ENCODE measurements at places on chromosomes 4 and X.
A peak's percentile ranks its signal among the peaks of the same experiment; 100 is the strongest.

- H3K27ac ChIP-seq, result no peak overlapping the region
- DNase-seq, result no peak
- no peak overlapping the region for H3K4me3 ChIP-seq
- no peaks in the 10 kb centered on the region for H3K27me3 ChIP-seq
Observed at GRCh38 chr4:610411-611261, 14.7 kb upstream of the PDE6B start.

GRCh38 chrX:104195489-104196084 lies 29.3 kb downstream of the FAM199X start:
- H3K4me1 ChIP-seq, result no peaks in the 10 kb centered on the region
- no peak overlapping the region for H3K27ac ChIP-seq
- no peaks in the 10 kb centered on the region for H3K36me3 ChIP-seq

GRCh38 chr4:186743261-186743660 lies 19.6 kb upstream of the FAT1 start:
- no peak overlapping the region for H3K4me3 ChIP-seq
- no peaks in the 10 kb centered on the region for H3K27me3 ChIP-seq
- H3K27ac ChIP-seq, result no peak overlapping the region
- no peaks in the 10 kb centered on the region for H3K4me1 ChIP-seq
- no peaks in the 10 kb centered on the region for H3K36me3 ChIP-seq

- H3K27ac ChIP-seq, result no peak overlapping the region
- no peaks in the 10 kb centered on the region for H3K36me3 ChIP-seq
- DNase-seq, result no peak
- no peaks in the 10 kb centered on the region for H3K27me3 ChIP-seq
Observed at GRCh38 chr4:25788703-25789238, 74.0 kb downstream of the SEL1L3 start.

DNA sequence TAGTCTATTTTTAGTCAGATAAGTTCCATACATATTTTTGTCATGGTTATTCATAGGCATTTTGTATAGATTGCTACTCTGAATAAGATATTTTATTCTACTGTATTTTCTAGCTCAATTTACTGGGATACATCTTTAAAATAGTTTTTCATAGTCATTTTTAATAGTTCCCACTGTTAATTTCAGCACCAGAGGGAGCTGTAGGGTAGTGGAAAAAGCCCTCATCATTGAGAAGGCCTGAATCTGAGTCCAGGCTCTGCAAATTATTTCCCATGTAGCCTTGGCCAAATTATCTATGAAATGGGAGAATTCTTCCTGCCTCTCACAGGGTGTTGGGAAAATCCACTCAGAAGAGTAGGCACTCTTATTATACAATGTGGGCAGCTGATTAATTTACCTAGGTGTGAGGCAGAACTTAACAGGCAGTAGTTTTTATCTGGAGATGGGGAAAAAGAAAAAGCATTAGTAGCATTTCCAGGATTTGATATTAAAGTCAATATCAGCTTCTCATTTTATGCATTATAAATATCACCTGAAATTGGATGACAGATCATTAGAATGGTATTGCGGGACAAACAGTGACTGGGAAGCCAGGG lies 102.9 kb upstream of the PAQR3 start:
- no peaks in the 10 kb centered on the region for H3K4me1 ChIP-seq
- peak; percentile 31 for DNase-seq
- no peaks in the 10 kb centered on the region for H3K27me3 ChIP-seq
- no peak overlapping the region for H3K4me3 ChIP-seq
- H3K27ac ChIP-seq, result no peak overlapping the region

- H3K36me3 ChIP-seq, result no peaks in the 10 kb centered on the region
- H3K4me1 ChIP-seq, result no peaks in the 10 kb centered on the region
- DNase-seq, result no peak
- H3K4me3 ChIP-seq, result no peak overlapping the region
- H3K27ac ChIP-seq, result no peak overlapping the region
- H3K27me3 ChIP-seq, result peaks cover 3% of the 10 kb centered on the region
Observed at GRCh38 chr4:114401483-114401882, 197.1 kb upstream of the UGT8 start.

GRCh38 chrX:24117258-24117657 lies 32.3 kb upstream of the ZFX start:
- peak; percentile 10 for DNase-seq
- H3K4me1 ChIP-seq, result no peaks in the 10 kb centered on the region
- no peak overlapping the region for H3K4me3 ChIP-seq
- H3K27ac ChIP-seq, result peak overlapping the region; percentile 60
- H3K36me3 ChIP-seq, result no peaks in the 10 kb centered on the region

DNA sequence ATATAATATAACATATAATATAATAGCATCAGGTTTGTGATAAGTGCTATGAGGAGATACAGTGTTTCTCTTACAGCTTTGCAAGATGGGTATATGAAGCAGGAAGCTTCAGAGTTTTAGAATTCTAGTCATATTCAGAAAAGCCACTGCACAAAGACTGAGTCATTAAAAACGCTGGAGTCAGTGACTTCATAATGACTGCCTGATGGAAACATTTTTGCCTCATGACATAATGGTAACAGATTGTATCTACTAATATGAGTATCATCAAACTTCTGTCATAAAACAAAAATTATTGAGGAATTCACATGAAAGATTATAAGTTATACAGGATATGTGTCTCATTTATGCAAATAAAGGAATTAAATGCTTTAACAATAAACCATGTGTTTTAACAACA lies 46.8 kb downstream of the EPHA5 start:
- no peak overlapping the region for H3K27ac ChIP-seq
- H3K36me3 ChIP-seq, result no peaks in the 10 kb centered on the region
- H3K4me3 ChIP-seq, result no peak overlapping the region
- no peaks in the 10 kb centered on the region for H3K27me3 ChIP-seq

DNA sequence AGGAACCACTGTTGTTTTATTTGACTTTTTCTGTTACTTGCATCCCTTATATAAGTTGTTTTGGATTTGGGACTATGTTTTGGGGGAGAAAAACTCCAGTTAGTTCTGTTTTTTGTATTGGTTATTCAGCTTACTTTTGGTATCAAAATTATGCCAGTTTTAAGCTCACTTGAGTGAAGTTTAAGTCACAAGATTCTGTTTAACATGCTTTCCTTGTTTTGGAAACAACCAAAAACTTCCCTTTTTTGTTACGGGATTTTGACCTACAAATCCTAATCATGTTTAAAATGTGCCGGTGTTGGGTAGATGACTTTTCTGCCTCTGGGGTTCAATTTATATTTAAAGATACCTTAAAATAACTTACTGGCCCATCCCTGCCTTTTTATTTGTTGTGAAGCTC lies 36.0 kb downstream of the CCNI start:
- H3K4me1 ChIP-seq, result no peaks in the 10 kb centered on the region
- H3K27me3 ChIP-seq, result no peaks in the 10 kb centered on the region
- no peaks in the 10 kb centered on the region for H3K36me3 ChIP-seq
- H3K4me3 ChIP-seq, result no peak overlapping the region

DNA sequence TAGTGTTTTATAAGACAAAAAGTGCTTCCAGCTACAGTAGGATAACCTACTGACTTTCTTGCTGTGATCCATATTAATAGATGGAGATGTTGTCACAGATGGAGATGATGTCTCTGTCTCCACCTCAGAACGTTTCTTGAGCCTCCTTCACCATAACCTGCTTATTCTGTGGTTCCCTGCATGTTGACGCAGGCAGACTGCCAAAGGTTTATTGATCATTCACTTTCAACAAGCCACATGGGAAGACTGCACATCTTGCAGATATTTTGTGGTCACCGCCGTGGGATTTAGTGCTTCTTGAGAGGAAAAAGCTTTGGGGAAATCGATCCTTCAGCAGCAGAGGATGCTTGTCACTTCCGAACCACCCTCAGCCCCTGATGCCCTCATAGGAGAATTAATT lies 943.0 kb upstream of the PRKX start:
- no peaks in the 10 kb centered on the region for H3K27me3 ChIP-seq
- H3K36me3 ChIP-seq, result no peaks in the 10 kb centered on the region
- no peak overlapping the region for H3K27ac ChIP-seq
- H3K4me1 ChIP-seq, result no peaks in the 10 kb centered on the region
- no peak overlapping the region for H3K4me3 ChIP-seq

DNA sequence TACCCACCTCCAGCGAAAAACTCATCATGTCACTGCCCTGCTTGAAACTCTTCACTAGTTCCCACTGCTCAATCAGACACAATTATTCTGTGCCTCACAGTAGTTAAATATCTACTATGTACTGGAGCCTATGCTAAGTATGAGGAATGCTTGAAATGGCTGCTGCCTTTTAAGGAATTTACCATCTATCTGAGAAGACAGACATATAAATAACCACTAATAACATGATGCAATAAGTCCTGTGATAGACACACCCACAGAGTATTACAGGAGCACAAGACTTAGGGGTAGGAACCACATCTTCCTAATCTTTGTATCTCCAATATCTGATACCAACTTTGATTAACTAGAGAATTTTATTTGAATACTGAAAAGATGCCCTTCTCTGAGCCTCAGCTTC lies 21.1 kb downstream of the SLC25A53 start:
- no peaks in the 10 kb centered on the region for H3K4me1 ChIP-seq
- no peak overlapping the region for H3K27ac ChIP-seq
- DNase-seq, result no peak
- no peaks in the 10 kb centered on the region for H3K36me3 ChIP-seq

DNA sequence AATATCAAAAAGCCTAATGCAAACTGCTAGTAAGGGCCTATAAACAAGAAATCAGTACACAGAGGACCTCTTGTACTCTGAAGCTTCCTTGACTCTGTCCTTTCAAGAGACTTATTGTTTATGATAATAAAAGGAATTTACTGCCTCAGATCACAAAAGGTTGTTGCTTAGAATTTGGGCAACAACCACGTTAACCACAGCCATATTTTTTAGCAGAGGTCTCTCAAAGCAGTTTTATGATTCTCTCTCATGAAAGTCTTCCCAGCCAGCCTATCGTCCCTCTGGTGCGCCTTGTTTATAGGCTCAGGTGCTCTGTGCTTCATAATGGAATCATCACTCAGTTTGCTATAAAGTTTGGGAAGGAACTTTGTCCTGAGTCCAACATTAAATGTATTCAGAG lies 270.6 kb downstream of the RCHY1 start:
- H3K27ac ChIP-seq, result no peak overlapping the region
- no peak overlapping the region for H3K4me3 ChIP-seq
- H3K4me1 ChIP-seq, result no peaks in the 10 kb centered on the region
- no peaks in the 10 kb centered on the region for H3K36me3 ChIP-seq

DNA sequence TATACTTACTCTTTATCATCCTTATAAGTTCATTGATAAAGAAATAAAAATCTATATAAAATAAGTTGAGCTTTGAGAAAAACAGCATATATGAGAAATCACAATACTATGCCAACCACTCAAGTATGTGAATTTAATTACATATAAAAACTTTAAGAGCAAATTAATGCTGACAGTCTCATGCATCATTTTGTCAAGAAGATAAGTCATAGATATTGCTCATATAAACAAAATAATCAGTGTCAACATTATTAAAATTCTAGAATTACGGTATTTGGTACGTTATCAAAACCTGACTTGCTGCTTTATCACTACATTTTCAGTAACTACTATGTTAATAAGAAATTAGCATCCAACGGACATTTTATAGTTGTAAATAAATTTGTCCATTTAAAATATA lies 111.2 kb downstream of the FBXO8 start:
- no peak overlapping the region for H3K27ac ChIP-seq
- no peaks in the 10 kb centered on the region for H3K4me1 ChIP-seq
- no peak overlapping the region for H3K4me3 ChIP-seq
- no peaks in the 10 kb centered on the region for H3K27me3 ChIP-seq
- DNase-seq, result no peak

- no peak for DNase-seq
- H3K27ac ChIP-seq, result no peak overlapping the region
- peak overlapping the region; percentile 66 for H3K4me3 ChIP-seq
- no peaks in the 10 kb centered on the region for H3K27me3 ChIP-seq
- H3K4me1 ChIP-seq, result no peaks in the 10 kb centered on the region
Observed at GRCh38 chrX:24466025-24466424, 939 bp downstream of the PDK3 start.

GRCh38 chrX:30253257-30253656 lies 6.3 kb downstream of the MAGEB1 start:
- H3K4me3 ChIP-seq, result no peak overlapping the region
- no peaks in the 10 kb centered on the region for H3K36me3 ChIP-seq
- no peak overlapping the region for H3K27ac ChIP-seq
- DNase-seq, result no peak
- no peaks in the 10 kb centered on the region for H3K27me3 ChIP-seq
- no peaks in the 10 kb centered on the region for H3K4me1 ChIP-seq

DNA sequence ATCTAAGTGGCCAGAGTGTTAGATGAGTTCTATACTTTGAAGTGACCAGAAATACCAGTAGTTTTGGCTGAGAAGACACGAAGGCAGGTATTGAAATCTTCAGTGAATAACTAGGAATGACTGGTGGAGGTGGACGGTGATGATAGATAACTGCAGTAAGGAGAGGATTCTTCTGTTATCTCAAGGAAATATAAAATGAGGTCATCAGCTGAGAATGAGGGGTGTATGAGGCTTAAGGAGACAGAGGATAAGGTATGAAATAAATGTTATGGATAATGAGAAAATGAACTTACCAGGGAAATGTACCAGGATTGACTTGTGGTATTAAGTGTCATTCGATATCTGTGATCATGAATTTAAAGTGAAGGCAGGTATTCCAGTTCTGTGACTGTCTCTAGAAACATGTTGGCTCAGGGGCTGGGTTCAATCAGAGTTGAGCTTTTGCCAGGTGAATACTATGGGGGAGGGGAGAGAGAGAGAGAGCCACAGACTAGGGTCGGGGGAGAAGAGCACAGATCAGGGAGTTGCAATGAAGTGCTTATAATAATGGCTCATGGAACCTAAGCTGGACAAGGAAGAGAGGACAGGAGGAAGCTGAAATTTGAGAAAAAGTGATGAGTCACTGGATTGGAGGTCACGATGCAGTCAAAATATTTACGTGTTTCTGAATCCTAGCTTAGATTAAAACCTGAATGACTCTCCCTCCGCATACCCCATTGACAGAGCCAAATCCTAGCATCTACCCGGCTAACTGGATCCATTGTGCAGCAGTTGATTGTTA lies 37.5 kb upstream of the BRS3 start:
- H3K4me3 ChIP-seq, result no peak overlapping the region
- no peaks in the 10 kb centered on the region for H3K4me1 ChIP-seq
- H3K27ac ChIP-seq, result no peak overlapping the region
- H3K27me3 ChIP-seq, result no peaks in the 10 kb centered on the region
- H3K36me3 ChIP-seq, result no peaks in the 10 kb centered on the region
